ENCODE measurements at places on chromosomes 2 and 18.

DNA sequence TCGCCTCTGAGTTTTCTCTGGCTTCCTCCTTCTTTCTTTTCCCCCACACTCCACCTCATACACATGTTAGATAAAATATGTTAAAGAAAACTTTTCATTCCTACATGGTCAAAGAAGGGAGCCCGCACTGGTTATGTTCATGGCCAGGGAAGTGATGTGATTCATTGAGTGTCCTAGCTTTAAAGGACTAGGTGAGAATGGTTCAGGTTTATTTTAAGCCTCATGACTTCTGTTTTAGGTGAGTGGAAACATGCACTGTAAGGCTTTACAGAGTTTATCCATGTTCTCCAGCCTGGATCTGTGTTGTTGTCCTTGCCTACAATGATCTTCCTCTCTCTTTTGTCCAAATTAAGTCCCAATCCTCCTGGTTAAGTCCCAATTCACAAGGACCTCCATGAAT, 56.5 kb downstream of the RASGRP3 start:
- no peak for DNase-seq

- DNase-seq: no peak
Measured at GRCh38 chr2:173720306-173720705, 244.9 kb downstream of the SP3 start.

GRCh38 chr18:46630991-46631390, 26.0 kb downstream of the LOXHD1 start:
- DNase-seq: no peak

DNA sequence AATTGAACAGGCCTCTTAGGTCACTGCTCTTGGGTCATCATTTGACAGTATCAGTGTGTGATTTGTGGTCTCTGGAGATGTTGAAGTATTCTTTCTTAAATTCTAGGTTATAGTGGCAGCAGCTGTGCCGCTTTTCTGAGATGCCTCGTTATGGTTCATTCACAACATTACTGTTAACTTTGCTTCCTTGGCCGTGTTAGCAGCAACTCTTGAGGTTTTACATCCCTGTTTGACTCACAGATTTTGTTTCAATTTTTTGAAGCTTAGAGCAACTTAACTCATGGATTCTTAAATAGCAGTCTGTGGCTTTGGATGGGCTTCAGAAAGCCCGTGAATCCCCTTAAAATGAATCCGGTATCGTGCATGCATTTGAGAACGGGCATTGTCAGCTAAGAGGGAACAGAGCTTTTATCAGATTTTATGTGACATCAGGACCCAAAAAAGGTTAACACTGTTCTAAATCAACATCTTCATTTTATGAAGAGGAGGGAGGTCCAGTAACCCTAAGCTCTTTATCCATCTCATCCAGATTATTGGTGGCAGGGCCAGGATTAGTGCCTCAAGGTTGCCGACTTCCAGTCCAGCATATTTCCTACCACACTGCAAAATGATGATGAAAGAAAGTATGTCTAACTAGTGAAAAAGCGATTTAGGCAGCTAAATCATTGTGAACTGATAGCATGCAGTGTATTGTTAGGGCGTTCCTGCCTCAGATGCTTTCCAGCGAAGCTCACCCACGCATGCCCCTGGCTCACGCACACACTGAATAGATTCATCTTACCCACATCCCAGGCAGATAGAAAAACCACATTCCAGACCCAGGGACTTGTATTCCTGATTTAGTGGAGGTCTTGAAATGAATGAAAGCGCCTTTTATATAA, 5.1 kb downstream of the TRIB2 start:
- no peak for DNase-seq

DNA sequence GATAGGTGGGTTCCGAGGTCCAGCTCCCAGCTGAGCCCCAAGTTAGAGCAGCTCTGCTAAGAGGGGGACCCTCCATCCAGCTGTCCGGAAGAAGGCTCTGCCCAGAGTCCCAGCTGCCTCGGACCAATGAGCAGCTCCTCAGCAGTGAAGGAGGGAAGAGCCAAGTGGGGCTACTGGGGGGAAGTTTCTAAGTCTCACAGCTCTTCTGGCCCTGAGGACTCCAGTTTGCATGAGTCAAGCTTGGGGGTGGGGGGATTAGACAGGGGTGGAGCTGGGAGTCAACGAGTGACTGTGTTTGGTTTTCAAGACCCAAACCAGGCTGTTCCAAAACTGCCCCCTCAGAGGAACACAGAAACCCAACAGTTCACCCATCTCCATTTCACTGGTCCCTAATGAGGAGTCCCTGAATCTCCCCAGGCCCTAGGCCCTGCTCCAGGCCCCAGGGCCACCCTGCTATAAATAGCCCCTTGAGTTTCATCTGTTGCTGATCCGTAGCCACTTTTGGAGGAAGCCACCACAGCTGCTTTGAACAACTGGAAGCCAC, 100.9 kb downstream of the TNS1 start:
- no peak for DNase-seq

GRCh38 chr2:79487399-79487798, 25.5 kb upstream of the CTNNA2 start:
- DNase-seq: no peak

- DNase-seq: no peak
Measured at GRCh38 chr18:26536032-26536431, 12.3 kb downstream of the KCTD1 start.
